Small intestine (tissue), 16 donors: ENCODE measurements at places on chromosomes 2 and 18.

GRCh38 chr2:55460562-55460961, 40.9 kb upstream of the CCDC88A start:
- peak; percentile 50 for DNase-seq

DNA sequence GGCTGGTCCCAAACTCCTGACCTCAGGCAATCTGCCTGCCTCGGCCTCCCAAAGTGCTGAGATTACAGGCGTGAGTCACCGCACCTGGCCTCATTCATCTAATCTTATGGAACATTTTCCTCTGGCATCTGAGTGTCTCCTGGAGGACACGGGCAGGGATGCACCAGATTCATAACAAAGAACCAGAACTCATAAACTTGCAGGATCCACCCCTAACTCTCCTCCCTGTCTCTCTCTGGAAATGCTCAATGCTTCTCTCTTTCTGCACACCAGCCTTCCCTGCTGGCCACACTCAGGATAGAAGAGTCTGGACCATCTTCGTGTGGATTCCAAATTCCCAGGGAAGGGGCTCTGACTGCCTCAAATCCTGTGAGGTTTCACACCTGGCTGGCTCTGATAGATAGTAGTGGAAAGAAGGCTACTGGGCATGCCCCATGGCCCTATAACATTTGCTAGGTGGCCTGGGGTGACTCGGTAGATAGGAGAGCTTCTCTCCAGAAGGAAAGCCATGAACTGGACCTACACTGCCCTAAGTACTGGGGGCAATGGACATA, 483.2 kb upstream of the GYPC start:
- no peak for DNase-seq

DNA sequence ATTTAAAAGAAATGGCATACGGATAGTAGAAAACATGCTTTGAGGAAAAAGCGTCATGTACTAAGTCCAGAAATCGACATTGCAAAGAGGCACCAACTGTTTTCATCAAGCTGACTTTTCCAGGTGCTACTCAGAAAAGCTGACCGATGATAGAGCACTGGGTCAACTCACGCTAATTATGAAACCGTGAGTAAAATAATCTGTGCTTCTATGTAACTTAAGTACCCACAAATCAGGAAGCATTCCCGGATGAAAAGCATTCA, 353 bp upstream of the NUP35 start:
- DNase-seq, result no peak

DNA sequence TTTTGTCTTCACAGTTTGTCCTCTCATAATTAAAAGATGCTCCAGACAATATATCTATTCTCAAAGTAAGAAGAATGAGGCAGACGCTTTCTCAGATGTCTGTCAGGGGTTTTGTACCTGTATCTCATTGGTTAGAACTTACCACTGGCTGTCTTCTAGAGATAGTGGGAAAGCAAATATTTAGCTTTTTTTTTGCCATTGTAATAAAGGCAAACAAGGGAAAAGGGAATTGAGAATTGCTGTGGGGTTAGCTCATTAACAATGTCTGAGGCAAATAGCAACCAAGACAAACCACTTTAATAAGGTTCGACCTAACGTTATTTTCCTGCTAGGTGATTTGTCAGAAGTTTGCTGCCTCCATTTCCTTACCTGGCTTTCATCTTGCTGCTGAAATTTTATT, 30.0 kb downstream of the ZNF638 start:
- no peak for DNase-seq

DNA sequence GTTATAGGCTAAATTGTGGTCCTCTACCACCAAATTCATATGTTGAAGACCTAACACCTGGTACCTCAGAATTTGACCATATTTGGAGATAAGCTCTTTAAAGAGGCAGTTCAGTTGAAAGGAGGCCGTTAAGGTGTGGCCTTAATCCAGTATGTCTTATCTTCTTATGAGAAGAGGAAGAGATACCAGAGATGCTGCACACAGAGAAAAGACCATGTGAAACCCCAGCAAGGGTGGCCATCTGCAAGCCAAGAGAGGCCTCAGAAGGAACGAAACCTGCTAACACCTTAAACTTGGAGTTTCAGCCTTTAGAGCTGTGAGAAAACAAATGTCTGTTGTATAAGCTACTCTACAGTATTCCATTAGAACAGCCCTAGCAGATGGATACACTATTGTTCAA, 528.1 kb upstream of the DCC start:
- DNase-seq, result no peak

DNA sequence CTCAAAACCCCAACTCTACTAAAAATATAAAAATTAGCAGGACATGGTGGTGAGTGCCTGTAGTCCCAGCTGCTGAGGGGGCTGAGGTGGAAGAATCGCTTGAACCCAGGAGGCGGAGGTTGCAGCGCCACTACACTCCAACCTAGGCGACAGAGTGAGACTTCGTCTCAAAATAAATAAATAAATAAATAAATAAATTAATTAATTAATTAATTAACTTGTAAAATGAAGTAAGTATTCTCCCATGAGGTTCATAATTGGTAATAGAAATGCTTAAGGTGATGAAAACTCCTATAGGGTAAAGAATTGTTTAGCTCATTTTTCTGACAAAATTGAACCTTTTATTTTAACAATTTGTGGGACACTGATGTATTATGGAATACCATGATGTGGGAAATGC, 230.8 kb downstream of the TMEM182 start:
- DNase-seq, result no peak

DNA sequence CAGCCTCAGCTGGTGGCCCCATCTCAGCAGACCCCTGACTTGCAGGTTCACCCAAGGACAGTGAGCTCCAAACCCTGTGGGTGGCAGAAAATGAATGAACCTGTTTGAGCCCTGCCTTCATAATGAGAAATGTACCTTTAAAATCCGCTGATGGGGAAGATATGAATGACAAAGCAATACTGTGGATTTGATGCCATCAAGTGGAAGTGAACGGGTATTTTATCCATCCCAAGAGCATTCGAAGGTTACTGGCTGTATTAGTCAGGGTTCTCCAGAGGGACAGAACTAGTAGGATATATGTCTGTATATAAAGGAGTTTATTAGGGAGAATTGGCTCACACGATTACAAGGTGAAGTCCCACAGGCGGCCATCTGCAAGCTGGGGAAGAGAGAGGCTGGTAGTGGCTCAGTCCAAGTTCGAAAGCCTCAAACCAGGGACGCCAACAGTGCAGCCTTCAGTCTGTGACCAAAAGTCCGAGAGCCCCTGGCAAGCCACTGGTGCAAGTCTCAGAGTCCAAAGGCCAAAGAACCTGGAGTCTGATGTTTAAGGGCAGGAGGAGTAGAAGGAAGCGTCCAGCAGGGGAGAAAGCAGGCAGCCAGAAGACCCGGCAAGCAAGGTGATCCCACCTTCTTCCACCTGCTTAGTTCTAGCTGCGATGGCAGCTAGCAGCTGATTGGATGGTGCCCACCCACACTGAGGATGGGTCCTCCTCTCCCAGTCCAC, 32.1 kb downstream of the TOGARAM2 start:
- peak; percentile 43 for DNase-seq

DNA sequence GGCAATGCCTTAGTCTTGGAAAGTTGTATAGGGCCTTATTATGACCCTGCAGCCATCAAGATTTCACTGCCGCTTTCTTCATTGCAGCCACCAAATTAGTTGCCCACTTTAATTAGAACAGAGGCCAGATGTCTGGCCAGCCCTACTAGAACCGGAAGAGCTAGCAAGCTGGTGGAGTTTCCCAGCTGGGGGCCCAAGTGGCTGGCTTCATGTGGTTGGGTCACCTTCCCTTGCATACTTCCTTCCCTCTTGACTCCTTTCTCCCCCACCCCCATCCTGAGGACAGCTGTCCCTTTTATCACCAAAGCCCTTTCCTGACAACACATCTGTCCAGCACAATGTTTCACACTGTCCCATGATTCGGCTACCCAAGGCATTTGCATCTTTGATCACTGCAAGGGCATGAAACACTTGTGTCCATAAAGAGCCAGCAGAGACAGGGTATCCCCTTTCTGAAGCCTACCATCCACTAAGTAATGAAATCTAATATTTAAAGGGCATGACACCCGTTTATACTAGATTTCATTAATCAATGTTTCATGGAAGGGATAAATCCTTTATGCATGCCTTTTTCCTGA, 187.2 kb downstream of the BCL11A start:
- DNase-seq, result no peak

GRCh38 chr2:98090951-98091350, 4.0 kb downstream of the VWA3B start:
- DNase-seq, result no peak

DNA sequence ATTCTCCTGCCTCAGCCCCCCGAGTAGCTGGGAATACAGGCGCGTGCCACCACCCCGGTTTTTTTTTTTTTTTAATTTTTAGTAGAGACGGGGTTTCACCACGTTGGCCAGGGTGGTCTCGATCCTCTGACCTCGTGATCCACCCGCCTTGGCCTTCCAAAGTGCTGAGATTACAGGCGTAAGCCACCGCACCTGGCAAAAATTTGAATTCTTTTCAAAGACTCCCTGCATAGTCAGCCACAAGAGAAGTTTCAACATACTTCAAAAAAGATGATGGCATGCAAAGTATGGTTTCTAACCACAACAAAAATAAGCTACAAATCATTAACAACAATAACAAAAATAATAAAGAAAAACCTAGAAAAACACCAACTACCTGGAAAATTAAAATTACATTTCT, 22.0 kb downstream of the HYCC2 start:
- DNase-seq, result no peak

- DNase-seq, result peak; percentile 15
Observed at GRCh38 chr18:47215554-47216138, 35.8 kb downstream of the SKOR2 start.

DNA sequence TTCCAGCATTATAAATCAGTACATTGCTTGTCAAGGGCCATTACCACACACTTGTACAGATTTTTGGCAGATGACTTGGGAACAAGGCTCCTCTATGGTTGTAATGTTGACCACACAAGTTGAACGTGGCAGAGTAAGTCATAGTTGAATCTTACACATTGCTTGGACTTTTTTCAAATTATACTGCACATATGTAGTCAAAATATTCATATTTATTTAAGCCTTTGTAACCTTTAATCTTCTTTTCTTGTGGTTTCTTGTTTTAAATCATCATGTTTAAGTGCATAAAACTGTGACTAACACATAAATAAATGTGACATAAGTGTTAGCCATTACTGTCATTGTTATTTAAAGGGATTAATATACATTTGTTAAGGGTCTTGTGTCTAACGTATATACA, 52.1 kb upstream of the EPB41L5 start:
- DNase-seq, result no peak

- DNase-seq, result peak; percentile 48
Observed at GRCh38 chr18:36153203-36153602, 23.5 kb downstream of the ELP2 start.

DNA sequence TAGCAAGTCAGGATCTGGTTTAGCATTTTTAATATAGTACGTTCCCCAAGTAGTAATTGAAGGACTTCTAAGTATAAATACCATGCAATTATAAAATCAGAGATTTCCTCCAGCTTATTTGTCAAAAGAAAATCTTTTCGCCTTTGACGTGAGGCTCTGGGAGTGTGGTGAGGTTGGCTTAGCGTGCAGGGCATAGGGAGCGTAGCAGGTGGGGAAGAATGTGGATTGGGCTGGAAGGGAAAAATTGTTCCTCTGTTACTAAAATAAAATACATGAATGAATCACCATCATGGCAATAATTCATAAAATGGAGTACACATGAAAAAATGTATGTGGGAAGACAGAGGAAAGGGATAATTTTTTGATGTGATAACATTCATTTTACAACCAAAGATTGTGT, 5.4 kb upstream of the IL1RL2 start:
- no peak for DNase-seq

- DNase-seq, result no peak
Observed at GRCh38 chr2:45120546-45120945, 111.3 kb upstream of the SIX2 start.

DNA sequence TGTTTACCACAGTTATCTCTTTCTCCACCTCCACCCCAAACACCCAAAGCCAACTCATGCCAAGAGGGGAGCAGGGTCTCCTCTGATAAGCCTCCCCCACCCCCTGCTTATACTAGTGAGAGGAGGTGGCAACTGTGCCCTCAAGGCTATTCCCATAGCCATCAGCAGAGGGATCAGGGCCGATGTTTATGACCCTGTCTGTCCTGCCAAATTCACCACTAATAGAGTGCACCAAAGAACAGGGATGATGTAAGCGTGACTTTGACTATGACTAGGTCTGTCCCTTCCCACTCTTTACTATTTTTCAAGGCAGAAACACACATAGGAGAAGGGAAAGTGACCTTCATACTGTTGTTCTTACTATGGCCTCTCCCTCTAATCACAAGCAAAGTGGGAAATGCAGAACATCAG, 74.6 kb downstream of the CLHC1 start:
- DNase-seq, result no peak

DNA sequence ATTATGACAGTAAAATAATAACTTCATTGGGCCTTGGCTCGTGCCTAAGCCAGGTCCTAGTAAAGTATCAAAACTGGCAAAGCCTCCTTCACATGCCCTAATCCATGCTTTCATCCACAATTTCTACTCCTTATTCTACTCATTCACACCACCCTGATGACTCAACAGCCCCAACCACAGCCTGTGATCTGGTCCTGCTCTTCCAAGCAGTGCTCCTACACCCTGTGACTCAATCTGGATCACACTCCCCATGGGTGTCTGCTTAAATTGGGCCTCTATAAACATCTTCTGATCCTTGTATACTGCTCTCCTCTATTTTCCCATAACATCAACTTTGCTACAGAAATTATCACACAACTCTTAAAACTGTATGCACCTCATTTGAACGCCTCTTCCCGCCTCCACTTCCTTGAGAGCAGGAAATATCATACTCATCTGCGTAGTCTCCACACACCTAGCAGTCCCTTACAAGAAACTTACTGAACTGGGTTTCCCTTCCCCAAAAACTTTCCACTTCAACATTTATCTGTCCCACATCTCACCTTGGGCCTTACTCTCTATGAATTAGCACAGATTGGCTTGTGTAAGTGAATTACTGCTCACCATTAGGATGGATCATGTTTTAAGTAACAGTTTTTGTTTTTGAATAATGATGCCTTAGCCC, 15.9 kb downstream of the GTF3C3 start:
- DNase-seq, result no peak

GRCh38 chr2:69946351-69947324, 14.8 kb downstream of the ASPRV1 start:
- DNase-seq, result no peak

DNA sequence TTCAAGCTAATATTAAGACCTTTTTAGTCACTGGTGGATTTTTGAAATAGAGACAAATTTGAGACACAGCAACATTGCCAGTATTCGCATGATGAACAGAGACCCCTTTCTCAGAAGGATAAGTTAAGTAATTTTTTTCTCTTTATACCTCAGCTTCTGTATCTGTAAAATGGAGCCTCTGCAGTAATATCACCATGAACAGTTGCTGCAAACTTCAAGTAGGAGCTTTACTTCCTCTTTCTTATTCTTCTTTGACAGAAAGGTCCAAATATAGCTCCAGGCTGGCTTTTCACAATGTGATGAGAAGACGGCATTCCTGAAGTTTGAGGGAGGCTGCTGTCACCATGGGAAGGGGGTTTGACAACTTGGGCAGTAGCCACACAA, 158.7 kb downstream of the TDRD15 start:
- DNase-seq, result no peak

DNA sequence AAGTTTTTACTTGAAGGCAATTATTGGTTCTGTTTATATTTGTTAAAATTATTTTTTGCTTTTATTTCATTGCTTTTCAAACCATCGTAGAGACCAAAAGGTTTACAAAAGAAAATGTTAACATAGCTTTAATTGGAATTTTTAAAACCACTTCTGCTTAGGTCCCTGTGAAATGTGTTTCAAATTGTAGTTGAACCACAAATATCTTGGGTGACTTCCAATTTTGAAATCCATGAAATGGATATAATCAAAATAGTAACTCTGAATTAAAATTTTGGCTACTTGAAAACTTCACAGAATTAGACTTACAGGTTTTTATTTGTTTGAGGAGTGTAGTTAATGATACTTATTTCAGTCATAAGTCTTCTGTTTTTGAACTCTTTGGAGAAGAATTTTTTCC, 3.1 kb upstream of the SPAG16 start:
- DNase-seq, result no peak
